ENCODE measurements at places on chromosomes 6 and 20.

DNA sequence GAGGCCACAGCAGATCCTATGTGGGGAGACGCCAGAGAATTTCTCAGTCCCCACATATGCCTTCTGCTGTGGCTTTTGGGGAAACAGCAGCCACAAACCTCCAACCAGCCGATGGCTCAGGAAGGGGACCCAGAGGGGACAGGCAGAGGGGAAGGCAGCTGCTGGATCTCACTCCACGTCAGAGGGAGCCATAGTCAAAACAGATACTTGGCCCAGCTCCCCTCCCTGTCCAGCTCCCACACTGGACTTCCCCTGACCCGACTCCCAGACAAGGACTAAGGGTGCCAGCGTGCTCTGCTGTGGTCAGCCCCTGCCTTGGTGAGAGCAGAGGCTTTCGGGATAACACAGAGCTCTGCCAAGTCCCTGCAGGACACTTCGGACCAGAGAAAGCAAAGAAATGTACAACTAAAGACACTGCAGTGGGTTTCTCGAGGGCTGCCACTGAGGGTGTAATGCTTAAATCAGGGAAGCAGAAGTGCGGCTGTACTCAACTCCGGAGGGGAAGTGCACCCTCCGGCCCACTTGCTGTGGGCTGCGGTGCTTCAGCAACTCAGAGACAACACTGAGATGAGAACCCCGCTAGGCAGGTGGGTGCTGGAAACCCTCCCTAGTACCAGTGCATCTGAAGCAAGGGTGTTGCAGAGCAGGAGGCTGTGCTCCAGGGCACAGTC, 47.2 kb downstream of the RRBP1 start:
- DNase-seq: no peak

GRCh38 chr20:4151991-4152695, 136.8 kb upstream of the RNF24 start:
- DNase-seq: no peak

DNA sequence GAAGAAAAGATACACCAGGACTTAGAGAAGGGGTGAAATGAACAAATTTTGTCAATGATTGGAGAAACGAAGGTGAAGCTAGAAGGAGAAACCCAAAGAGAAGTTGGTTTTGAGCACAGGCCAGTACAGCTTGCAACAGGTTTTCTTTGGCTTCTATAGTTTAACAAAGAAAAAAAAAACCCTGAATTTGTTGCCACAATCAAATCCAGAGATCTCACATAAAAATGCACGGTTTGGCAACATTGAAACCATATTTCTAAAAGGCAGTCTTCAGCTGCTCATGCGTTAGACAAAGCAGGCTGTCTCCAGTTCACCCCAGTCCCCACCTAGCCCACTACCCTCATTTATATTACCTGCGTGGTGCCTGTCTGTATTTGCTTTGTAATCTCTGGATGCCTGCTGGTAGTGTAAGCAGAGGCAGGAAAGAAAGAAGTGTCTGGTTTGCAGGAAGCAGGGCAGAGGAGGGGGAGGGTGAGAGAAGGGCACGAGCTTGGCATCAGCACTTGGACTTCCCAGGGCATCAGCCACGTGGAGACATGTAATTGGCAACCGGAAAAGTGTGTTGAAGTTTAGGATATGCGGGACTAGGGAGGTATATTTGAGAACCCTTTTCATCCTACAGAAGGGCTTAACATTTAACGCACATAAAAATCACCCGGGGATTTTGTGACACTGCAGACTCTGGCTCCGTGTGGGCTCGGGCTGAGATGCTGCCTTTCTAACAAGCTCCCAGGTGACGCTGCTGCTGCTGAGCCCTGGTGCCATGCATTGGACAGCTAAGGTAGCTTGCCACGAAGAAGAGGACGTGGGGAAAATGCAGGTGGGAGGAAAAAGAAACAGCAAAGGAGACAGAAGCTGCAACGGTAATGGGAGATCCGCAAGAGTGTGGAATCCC, 14.4 kb downstream of the PFDN4 start:
- DNase-seq: no peak

DNA sequence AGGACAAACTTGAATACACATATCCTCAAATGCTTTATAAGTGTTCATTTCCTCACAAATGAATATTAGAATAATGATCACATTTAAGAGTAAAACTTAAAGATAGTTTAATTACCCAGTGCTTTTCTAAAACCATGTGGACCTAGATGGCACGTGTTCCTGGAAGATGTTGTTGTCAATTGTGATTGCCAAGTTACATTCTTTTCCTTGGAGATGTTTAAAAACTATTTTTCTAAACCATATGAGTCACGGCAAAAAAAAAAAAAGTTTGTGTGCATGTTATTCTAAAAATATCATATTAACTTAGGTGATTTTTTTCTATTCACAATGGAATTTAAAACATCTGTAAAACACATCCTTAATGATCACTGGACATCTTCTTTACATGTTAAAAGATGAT, 51.1 kb downstream of the RCAN2 start:
- DNase-seq: no peak

- DNase-seq: no peak
These were observed 158.3 kb downstream of the DOK5 start for GRCh38 chr20:54633374-54634355.

GRCh38 chr6:35562060-35562459, 49.4 kb upstream of the TULP1 start:
- no peak for DNase-seq

GRCh38 chr6:113104951-113105350, 752.2 kb upstream of the MARCKS start:
- no peak for DNase-seq

GRCh38 chr6:14172562-14172961, 55.0 kb downstream of the CD83 start:
- DNase-seq: no peak

- no peak for DNase-seq
These were observed 71.1 kb downstream of the KCNB1 start for GRCh38 chr20:49411221-49411925.

GRCh38 chr6:64955435-64955848, 751.6 kb downstream of the EYS start:
- no peak for DNase-seq

DNA sequence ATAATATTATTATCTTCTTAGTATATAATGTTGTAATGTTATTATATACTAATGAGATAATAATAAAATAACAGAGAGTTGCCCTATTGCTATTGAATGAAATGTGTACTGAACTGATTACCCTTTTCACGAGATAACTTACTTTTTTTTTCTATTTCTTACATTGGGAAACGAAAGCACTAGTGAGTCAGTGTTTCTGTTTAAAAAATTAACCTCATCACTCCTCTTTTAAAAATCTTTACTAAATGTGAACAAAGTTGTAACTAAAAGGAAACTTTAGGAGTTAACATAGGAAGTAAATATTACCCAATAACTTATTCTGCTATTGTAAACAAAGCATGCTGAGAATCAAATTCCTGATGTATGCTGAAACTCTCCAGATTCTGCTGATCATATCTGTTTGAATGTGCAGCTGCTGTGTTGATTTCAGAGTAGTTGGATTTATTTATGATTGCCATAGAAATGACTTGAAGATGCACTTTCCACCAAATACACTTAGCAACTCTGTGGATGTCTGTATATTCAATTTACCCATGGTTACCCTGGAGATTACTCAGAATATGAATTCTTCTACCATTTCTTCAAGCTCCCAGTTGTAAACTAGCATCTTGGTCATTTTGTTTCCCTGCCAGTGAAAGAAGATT, 523.4 kb downstream of the TENT5A start:
- no peak for DNase-seq

DNA sequence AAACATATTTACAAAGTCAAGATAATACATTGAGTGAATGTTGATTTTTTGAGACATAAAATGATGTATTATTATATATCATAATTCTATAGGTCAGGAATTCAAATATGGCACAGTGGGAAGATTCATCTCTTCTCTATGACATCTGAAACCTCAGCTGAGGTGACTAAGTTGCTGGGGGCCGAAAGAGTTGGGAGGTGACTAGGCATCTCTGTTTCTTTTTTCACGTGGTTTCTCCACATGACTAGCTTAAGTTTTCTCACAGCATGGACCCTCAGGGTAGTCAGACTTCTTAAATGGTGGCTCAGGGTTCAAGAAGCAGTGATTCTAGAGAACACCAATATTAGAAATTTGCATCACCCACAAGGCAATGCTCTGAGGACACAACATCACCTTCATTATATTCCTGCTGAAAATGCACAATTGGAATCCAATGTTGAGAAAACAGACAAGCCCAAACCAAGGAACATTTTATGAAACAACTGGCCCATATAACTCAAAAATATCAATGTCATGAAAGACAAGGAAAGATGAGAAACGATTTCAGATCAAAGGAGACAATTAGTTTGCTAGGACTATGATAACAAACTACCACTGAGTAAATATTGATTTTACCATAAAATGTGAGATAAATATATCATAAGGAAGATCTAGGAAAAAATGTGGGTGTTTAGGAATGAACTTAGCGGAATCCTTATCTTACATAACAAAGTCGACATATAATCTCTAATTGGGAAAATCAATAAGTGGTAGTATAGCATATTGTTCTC, 273.3 kb upstream of the IRAK1BP1 start:
- no peak for DNase-seq

GRCh38 chr6:169890049-169890448, 138.6 kb downstream of the ERMARD start:
- no peak for DNase-seq

DNA sequence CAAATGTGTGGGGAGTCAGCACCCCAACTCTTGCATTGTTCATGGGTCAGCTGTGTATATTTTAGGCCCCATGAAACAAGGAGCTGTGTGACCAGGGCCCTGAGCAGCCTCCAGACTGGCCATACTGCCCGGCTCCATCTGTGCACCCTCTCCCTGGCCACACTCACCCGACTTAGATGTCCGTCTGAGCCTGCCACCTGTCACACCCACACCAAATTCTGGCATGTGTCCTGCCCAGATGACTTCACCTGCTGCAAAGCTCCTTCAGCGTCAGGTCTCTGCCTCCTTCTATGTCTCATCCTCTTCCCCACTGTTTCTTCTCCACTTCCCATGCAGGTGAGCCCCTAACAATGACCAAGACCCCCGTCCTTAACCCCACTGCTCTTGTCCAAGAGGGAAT, 88.1 kb upstream of the THBS2 start:
- DNase-seq: no peak

GRCh38 chr6:44697327-44697726, 309.8 kb downstream of the CDC5L start:
- no peak for DNase-seq

GRCh38 chr6:35330541-35331119, 11.7 kb upstream of the PPARD start:
- no peak for DNase-seq
